ENCODE measurements at places on chromosomes 4 and X.

DNA sequence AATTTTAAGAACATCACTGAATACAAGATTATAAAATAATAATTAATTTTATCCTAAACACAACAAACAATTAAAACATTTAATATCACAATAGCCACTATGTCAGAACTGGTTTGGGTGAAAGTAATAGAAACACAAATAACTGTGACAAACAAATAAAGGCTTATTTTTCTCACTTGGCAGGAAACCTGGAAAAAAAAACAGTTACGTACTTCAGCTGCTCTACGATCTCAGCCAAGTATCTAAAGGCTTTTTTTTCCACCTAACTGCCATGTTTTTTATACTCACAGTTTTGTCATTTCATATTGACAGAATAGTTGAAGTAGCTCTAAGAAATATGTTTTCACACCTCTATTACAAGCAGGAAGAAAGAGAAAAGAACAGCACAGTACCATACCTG is 284.8 kb upstream of the INTU start:
- no peak for DNase-seq

DNA sequence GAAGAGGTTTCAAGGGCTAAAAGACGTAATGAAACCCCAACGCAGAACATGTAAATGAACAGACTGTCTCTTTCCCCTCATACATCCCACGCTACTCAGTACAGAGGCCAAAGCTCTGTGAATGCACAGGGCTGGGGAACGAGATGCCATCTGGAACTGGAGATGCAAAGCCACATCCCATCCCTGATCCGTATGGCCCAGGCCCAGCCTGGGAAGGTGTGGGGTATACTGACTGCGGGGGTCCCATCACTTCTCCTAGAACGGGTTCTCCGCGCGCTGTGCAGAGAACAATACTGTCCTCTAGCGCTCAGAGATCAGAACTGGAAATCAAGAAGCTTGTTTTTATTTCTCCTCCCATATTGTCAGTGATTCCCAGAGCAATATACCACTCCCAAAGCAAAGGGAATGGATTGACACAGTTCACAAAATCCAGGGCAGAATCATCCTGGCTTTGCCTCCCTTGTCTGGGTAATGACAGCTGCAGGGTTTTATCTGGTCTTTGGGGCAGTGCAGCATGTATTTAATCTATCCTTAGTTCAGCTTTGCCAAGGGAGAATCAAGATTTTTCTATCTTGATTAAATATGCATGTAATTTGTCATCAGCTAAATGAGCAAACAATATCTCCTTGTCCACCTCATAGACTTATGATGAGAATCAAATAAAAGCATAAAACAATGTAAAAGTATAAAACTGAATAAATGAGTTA is 47.3 kb upstream of the TLR3 start:
- no peak for DNase-seq

GRCh38 chrX:74292808-74293123 is 11.2 kb upstream of the ZCCHC13 start:
- DNase-seq, result no peak

DNA sequence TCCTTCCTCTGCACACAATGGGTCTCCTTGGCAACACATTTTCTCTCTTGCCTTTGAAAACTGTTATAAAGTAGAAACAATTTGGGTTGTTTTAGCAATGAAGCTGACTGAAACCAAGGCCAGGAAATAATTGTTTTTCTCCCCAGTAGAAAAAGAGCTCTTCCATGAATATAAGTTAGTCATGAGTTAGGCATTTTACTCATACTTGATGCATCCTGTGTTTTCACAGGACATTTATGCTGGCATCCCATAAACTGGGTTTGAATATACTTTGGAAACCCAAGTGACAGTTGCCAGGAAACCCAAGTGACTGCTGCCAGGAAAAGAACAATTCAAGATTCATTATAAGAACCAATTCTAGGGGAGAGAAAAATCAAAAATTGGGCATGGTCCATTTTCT is 128.6 kb upstream of the NPY2R start:
- DNase-seq, result no peak

DNA sequence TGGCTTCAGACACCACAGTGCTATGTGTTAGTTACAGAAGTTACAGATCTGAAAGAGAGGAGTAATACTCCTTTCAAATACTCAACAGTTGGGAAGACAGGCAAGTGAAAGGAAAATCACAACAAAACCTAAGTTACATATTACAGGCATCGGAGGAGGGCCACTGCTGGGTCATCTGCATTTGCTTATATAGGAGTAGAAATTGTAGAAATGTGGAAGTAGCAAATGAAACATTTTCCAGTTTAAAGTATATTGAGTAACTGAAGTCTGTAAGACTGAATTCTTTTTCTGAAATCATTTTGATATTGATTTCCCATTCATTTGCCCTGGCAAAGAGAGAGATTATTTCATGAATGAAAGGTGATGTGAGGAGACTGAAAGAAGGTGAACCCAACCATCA is 201.7 kb downstream of the SPRY1 start:
- no peak for DNase-seq

GRCh38 chr4:125732632-125733031 is 417.9 kb downstream of the FAT4 start:
- no peak for DNase-seq

DNA sequence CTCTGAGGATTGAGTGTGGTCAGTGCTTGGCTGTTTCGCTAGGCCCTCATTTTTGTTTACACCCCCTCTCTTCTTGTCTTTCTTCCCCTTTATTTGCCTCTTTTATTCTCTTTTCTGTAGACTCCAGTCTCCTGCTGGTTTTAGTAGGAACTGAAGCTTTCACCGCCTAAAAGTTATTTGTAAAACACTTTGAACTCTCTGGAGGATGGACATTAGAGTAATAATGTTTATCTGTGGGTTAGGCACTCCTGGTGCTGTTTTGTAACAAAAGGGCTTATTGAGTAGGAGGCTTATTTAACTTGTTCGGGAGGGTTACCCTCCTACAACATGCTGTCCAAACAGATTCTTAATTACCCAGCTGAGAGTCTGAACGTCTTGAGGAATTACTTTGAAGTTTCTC is 1.6 kb upstream of the ARHGAP10 start:
- no peak for DNase-seq

- peak; percentile 5 for DNase-seq
Measured at GRCh38 chr4:56434599-56435139, 746 bp downstream of the PPAT start.

- DNase-seq, result no peak
Measured at GRCh38 chr4:61992351-61992750, 792.2 kb downstream of the ADGRL3 start.

DNA sequence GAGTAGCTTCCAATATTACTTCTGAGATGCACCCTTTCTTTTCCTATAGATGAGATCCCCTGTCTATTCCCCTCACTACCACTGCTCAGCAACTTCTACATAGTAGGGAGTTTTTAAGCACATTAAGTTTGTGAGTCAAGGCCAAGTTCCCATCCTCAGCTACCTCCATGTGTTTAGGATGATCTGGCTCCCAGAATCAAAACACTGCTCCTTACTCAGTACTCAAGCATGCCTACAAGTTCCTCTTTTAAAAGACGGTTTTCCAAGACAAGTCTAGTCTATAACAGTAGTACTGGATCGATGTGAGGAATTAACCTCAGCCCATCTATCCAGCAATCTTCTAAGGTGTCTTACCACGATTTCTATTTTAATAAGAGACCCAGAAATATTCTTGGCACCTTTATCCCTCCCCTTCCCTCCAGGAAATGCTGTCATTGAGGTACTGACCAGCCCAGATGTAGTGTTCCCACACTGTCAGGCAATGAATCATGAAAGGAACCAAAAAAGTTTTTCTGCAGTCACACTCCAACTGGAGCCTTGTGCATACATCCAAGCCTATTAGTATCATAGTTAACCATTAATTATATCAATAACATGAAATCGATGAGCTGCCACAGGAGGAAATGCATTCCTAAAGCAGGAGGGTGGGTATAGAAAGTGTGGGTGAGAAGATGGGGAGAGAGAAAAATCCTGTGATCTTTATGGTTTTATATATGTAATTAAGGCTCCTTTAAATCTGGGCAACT is 29.6 kb downstream of the AREG start:
- no peak for DNase-seq

DNA sequence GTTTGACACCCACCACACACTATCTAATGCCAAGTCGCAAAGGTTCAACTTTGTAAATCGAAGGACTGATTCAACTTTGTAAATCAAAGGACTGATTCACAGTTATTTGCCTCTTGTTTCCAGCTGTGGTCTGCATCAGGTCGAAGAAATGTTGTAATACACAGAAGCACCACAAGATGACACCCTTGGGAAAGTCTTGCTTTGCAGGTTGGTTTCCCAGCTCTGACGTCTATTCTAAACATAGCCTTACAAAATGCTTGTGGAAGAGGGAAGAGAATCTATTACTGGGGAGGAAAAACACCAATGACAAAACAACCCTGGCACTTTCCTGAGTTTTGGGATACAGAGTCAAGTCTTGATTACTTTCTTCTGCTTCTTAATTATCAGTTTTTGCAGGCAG is 35.3 kb downstream of the SUPT20HL1 start:
- peak; percentile 9 for DNase-seq

DNA sequence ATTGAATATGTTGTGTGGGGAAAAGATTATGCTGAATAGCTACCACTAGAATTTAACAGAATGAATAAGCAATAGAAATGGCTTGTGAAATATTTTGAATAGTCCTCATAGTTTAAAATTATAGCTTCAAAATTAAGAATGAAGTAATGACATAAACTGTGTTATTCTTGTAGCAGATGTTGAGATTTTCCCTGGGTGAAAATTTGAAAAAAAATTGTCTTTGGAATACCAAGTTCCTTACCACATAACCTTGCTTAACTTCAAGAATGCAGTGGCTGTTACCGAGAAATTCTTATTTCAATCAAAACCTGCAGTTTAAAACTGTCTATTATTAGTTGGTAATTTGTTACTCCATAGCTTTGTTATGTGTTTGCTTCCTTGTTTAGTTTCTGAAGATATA is 1268.6 kb downstream of the RAPGEF2 start:
- no peak for DNase-seq

DNA sequence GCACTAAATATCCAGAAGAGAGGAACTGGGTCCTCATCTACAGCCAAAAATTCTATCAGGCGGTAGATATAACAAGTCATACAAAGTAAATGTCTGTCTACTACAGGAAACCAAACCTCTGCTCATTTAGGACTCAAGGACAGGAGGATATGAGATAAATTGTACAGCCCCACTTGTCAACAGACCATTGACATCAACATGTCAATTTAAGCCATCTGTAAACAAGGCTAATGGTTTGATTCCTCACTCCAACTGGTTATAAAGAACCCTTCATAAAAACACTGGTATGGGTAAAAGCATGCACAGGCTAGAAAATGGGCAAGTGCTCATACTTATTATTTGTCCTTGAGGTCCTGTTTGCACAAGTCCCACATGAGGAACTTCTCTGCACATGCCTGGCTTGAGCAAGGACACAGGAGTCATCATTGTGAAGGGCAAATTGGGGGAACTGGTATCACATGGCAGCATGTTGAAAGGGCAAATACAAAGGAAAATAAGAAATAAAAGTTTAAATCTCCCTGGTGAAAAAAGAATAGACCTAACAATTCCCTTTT is 13.2 kb downstream of the RTL8B start:
- DNase-seq, result no peak

DNA sequence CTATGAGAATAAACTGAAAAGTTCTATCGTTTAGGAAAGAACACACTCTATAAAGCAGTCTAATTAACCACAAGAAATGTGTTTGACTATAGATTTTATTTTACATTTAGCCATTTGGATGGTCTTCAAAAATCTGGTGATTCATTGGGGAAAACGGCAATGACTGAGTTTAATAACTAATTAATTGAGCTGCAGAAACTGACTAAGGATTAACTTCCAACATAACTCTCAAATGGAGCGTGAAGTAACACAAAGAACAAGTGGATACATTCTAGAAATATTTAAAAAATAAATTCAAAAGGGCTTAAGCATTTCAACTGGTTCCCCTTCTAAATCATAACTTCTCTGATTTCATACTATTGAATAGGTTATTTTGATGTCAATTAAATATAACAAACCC is 1582.4 kb downstream of the PCDH18 start:
- no peak for DNase-seq

DNA sequence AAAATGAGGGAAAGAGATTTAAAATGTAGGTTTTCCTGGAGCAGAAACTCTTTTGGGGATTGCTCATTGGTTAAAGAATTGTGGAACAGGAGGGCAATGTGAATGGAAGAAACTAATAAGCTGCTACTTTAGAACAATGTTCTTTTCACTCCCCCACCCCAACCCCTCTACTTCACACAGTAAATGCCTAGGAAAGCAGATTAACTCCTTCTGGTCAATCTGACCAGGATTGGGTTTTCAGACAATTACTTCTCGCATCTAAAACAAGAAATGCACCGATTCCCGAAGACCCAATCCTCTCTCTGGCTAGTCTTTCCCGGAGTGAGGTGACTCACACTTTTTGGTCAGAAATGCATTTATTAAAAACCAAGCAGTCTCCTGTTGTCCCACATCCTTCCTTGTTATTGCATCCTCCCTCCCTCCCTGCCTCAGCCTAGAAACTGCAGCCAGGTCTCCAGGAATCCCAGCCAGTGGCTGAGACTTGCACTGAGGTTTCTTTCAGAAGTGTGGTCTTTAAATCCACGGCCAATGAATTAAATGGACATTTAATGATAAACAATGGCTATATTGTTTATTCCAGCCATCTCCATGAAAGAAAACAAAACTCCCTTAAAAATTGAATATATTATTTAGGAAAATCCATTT is 21.4 kb downstream of the MFAP3L start:
- no peak for DNase-seq

DNA sequence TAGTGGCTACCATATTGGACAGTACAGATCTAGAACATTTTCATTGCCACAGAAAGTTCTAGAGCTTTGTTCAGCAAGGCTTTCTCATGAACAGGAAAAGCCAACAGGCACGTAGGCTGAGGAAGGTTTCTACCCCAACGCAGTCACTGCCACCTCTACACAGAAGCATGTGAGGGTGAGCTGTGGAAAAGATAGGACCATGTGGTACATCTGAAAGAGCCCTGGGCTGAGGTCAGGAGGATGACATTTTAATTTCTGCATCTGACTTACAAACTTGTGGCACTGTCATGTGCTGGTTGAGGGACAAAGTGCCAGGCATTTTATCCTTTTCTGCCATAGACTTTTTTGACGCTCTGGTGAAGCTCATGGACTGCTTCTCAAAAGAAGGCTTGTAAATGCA is 454.2 kb downstream of the BCOR start:
- no peak for DNase-seq

GRCh38 chr4:88610771-88611170 is 18.5 kb downstream of the HERC3 start:
- DNase-seq, result no peak

- DNase-seq, result no peak
Measured at GRCh38 chr4:79331126-79331876, 5.4 kb upstream of the NAA11 start.

GRCh38 chrX:119654112-119654531 is 38.8 kb downstream of the SEPTIN6 start:
- DNase-seq, result no peak

DNA sequence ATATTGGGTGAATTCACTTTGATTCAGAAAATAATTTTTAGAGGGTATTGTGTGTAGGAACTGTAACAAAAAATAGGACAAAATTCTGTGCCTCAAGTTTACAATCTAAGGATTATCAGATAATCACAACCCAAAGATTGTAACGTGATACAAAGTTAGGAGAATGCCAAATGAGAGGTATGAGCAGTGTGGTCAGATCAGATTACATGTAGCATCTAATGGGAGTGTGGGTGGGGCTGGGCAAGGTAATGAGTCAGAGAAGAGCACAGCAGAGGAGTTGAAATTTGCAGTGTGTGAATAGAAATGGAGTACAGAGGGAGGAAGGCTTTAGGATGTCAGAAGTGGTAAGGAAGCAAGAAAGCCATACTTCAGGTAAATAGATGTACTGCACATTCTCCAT is 103.4 kb upstream of the TEX13A start:
- no peak for DNase-seq

- peak; percentile 8 for DNase-seq
Measured at GRCh38 chrX:41086627-41086932, 1.3 kb downstream of the USP9X start.

Data from activated CD8-positive, alpha-beta memory T cell treated with anti-CD3 and anti-CD28 coated beads for 1 hour (primary cell).